WTC11 (cell line): ENCODE measurements at places on chromosomes 12 and 14. TPM values are rescaled to one million over a fixed set of nuclear protein-coding genes. Genes with fewer than 3 reads are reported as not detected.

DNA sequence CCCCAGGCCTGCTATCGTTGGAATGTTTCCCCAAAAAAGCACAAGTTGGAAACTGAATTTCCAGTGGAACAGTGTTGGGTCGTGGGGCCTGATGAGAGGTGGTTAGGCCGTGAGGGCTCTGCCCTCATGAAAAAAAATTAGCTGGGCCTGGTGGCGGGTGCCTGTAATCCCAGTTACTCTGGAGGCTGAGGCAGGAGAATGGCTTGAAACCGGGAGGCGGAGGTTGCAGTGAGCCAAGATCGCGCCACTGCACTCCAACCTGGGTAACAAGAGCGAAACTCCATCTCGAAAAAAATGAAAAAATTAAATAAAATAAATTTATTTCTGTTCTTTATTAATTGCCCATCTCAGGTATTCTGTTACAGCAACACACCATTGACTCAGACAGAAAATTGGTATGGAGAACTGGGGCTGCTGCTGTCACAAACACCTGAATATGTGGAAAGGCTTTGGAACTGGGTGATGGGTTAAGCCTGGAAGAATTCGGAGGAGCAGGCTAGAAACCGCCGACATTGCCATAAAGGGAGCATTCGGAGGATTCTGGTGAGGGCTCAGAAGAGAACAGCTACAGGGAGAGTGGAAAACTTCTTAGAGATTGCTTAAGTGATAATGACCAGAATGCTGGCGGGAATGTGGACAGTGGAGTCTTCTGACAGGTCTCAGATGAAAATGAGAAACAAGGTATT lies 17.1 kb upstream of the RCOR1 start:
- no peaks in the 10 kb centered on the region for H3K36me3 ChIP-seq
- no peak for DNase-seq
- H3K27ac ChIP-seq, result peak overlapping the region; percentile 96
- no peak overlapping the region for H3K4me3 ChIP-seq

- no peak overlapping the region for H3K27ac ChIP-seq
- peaks cover 5% of the 10 kb centered on the region; the same call in 1 of the 2 replicates for H3K36me3 ChIP-seq
- no peaks in the 10 kb centered on the region; the same call in 1 of the 2 replicates for H3K27me3 ChIP-seq
- peaks cover 13% of the 10 kb centered on the region for H3K4me1 ChIP-seq
- no peak for DNase-seq
These were observed 65.9 kb upstream of the PPP1R12A start for GRCh38 chr12:80000831-80001230.

- no peaks in the 10 kb centered on the region for H3K36me3 ChIP-seq
- H3K4me3 ChIP-seq, result peak overlapping the region; percentile 70
- peaks cover 70% of the 10 kb centered on the region for H3K4me1 ChIP-seq
- peaks cover 98% of the 10 kb centered on the region for H3K27me3 ChIP-seq
These were observed 785 bp upstream of the LHX5 start for GRCh38 chr12:113472191-113473121.

- H3K27ac ChIP-seq, result no peak overlapping the region
- H3K4me3 ChIP-seq, result no peak overlapping the region
- H3K36me3 ChIP-seq, result no peaks in the 10 kb centered on the region
- H3K27me3 ChIP-seq, result peaks cover 25% of the 10 kb centered on the region
- no peak for DNase-seq
- H3K4me1 ChIP-seq, result peaks cover 2% of the 10 kb centered on the region; the same call in 1 of the 2 replicates
These were observed 5.2 kb downstream of the ZBTB42 start for GRCh38 chr14:104805941-104806624.

The TSPAN8 gene
- 0.16 to 0.41 TPM (median 0.37 TPM) in 3 replicates for total RNA-seq

DNA sequence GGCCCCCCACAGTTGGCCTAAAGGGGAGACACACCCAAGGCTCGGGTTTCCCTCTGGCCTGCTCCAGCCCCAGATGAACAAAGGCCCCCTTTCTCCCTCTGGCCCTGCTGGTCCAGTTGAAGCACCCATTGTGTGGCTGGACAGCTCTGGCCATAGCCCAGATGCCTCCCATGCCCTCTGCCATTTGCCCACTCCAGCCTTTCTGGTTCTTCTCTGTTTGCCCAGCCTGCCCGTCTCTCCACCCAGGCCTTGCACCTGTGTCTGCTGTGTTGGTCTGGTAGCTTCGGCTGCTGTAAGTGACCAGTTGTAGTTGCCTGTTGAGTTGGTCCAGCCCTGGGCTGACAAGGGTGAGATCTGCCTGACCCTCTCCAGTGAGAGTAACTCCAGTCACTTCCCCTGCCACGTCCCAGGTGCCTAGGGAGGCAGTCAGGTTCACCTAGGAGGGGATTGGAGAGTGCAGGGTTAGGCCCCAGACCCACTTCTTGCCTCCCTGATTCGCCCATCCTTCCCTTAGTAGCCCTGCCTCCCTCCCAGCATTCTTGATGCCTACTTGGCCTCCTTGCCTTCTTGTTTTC lies 3.0 kb downstream of the B4GALNT1 start:
- peaks cover 97% of the 10 kb centered on the region for H3K27me3 ChIP-seq
- peaks cover 21% of the 10 kb centered on the region for H3K4me1 ChIP-seq
- no peak overlapping the region for H3K4me3 ChIP-seq
- no peak overlapping the region for H3K27ac ChIP-seq
- no peaks in the 10 kb centered on the region for H3K36me3 ChIP-seq

The IQSEC3 gene
- total RNA-seq, result 1.7 to 2.6 TPM (median 2.2 TPM) in 3 replicates

The TAS2R43 gene
- 0.28 to 0.55 TPM (median 0.53 TPM) in 3 replicates for total RNA-seq
